Activated B cell treated with CpG ODN at 0.5 μM for 24 hours (primary cell): ENCODE measurements at places on chromosomes 2 and 18.

- DNase-seq: no peak
Measured at GRCh38 chr2:72112401-72112800, 35.3 kb downstream of the CYP26B1 start.

GRCh38 chr2:134232868-134233727 lies 20.8 kb upstream of the MGAT5 start:
- no peak for DNase-seq

GRCh38 chr2:151984424-151985083 lies 114.3 kb downstream of the CACNB4 start:
- DNase-seq: no peak

DNA sequence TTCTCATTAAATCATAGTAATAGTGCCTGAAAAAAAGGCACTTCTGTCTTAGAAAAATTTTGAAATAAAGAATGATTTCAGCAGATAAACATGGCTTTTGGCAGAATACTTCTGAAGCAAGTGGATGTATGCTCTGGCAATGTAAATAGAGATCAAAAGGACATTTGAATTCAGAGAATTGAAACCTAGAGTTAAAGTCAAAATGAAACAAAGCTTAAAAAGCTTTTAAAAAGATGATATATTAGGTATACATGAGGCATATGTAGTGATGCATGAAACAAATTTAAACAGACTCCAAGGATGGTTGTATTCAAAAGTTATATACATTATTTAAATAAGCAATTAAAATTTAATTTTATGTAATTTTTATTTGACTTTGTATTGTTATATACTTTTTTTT lies 1344.5 kb upstream of the TMEFF2 start:
- no peak for DNase-seq

DNA sequence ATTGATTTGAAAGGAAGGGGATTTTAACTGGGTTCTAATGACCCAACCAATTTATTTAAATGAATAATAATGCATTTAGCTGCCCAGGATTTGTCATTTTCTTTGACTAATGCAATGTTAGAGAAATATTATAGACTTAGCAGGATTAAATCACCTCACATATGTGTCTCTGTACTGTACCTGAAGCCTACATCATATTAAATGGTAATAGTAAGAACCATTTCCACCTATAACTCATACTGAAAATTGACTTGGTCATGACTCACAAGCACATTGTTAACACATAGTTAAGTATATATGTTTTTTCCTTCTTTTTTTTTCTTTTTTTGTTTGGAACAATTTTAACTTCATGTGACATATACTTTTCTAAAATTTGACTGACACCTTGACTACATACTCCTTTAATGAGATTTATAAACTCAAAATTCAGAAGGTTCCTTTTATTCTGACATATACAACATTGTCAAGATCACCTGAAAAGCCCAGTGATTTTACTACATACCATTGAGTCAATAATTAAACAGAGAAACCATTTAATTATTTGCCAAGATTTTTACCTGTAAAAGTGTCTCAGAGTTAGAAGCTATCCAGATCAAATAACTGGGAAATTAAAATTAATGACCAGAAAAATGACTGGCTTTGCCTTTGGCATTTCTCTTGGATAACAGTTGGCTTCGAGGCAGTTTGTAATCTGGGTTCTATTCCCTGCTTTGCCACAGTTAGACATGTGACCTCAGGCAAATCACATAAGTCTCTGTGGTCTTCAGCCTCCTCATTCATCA lies 58.8 kb upstream of the CDC42EP3 start:
- no peak for DNase-seq

GRCh38 chr2:230984393-230985220 lies 11.3 kb upstream of the SPATA3 start:
- no peak for DNase-seq

DNA sequence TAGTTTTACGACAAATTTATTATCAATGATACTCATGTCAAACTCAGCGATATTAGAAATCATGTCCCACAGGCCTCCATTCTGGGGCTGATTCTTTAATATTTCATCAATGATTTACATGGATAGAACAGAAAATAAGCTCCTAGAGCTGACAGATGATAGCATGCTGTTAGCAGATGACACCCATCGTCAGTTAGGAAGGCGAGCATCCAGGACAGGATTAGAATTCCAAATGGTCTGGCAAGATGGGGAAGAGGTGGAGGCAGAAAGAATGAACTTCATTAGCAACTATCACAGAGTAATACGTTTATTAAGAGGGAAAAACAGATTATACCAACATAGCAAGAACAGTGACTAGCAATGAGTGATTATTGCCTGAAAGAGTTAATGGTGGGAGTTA lies 46.2 kb upstream of the ACVR1 start:
- no peak for DNase-seq

DNA sequence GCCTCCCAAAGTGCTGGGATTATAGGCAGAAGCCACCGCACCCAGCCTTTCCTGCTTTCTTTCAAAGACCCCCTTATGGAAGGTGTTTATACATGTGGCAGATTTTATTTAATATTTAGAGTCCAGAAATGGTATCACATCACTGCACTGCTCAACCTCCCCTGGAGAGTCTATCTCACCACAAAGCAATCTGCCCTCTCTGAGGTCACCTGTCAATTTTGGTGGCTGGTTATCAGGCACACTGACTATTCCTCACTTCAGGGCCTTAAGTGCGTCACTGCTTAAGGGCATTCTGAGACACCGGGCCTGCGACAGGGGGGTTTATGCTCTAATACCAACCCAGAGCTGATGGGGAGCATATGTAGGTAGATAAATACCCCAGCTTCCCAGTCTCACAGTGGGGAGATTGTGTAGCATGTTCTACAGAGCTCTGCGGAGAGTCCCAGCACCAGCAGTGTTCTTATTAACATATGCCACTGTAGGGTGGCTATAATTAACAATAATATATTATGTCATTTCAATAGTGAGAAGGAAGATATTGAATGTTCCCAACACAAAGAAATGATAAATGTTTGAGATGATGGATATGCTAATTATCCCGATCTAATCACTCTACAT lies 42.7 kb upstream of the ZDBF2 start:
- no peak for DNase-seq

DNA sequence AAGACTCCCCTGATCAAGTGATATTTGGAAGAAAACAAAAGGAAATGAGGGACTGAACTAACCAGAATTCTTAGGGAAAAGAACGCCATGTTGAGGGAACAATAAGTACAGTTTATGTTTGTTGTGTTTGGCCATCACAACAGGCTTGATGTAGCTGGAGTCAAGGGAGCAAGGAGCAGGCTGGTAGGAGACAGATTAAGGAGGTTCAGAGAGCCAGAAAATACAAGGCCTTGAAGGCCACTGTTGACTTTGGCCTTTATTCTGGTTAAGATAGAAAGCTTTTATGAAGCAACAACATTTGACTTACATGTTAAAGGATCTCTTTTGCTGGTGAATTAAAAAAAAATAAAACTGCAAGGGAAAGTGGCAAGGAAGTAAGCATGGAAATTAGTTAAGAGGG lies 754.1 kb upstream of the SLC8A1 start:
- DNase-seq: no peak

- peak; percentile 52 for DNase-seq
Measured at GRCh38 chr2:11753452-11753885, 7.0 kb downstream of the LPIN1 start.

GRCh38 chr2:209719034-209719433 lies 52.6 kb upstream of the UNC80 start:
- no peak for DNase-seq

GRCh38 chr2:232795920-232796319 lies 19.6 kb upstream of the KCNJ13 start:
- no peak for DNase-seq

- no peak for DNase-seq
Measured at GRCh38 chr2:219713110-219713509, 85.7 kb downstream of the SLC4A3 start.

- DNase-seq: no peak
Measured at GRCh38 chr18:50687491-50687890, 127.6 kb downstream of the MAPK4 start.

GRCh38 chr2:45237850-45238542 lies 228.7 kb upstream of the SIX2 start:
- no peak for DNase-seq

GRCh38 chr2:159455330-159455918 lies 160.9 kb downstream of the BAZ2B start:
- DNase-seq: no peak

GRCh38 chr2:162257425-162257824 lies 14.2 kb upstream of the FAP start:
- no peak for DNase-seq

DNA sequence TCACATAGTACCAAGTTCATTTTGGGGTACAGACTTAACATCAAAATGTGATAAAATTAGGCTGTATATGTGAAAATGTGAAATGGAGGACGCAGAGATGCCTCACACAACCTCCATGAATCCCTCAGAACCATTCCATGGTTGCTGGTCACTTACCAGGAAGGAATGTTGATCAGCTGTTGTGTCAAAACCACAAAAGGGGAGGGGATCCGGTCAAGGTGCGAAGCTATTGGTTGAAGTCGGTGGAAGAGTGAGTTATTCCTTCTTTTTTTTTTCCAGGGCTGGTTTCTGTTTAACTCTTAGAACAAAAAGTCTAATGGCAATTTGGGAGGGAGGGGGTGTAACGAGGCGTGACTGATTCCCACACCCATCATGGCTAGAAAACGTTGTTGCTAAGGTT lies 32.3 kb upstream of the REG3A start:
- DNase-seq: no peak

DNA sequence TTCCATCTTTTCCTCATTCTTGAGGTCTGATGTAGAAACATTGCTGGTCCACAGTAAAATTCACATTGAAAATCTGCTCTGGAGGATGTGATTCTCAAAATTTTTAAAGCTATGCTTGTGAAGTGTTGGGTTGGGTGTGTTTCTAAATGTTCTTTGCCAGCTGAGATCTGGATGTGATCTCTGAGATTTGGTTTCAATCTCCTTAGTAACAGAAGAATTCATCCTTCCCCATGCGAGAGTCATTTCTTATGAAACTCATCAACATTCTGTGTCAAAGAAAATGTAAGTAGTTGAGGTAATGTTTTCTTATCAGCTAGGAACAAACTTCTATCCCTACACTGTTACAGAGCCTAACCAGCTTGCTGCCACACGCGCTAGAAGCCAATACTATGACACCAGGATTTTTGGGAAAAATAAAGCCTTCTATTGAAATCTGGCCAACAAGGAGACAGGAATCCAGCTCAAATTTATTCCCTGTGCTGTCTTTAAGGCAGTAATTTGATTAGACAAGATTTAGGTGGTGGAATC lies 134.9 kb downstream of the PTH2R start:
- DNase-seq: no peak

DNA sequence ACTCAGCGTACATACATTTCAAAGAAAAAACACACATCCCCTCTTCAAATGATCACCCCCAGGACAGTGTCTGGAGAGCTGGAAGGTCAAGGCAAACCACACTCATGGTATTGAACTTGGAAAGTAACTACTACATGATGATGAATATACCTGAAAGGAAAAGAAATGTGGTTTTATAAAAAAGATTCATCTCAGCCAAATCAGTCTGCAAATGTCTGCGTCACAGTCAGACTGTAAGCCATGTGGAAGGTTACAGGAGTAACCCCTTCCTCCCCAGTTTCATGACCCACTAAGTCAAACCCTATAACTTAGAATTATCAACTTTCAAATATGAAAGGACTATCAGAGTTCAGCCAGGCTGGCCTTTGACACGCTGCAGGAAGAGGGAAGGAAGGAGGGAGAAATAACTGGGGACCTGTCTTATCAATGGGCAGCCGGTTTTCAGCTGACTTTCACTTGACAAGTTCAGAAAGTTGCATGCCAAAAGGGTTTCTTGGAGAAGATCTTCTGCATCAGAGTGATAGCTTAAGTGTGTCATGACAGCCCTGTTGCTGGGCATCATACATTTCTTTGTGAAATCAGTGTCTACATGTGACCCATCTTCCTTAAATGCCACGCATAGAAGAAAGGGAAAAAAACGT lies 7.0 kb upstream of the BMP10 start:
- DNase-seq: no peak

- DNase-seq: no peak
Measured at GRCh38 chr2:19632403-19632991, 269.3 kb downstream of the TTC32 start.

DNA sequence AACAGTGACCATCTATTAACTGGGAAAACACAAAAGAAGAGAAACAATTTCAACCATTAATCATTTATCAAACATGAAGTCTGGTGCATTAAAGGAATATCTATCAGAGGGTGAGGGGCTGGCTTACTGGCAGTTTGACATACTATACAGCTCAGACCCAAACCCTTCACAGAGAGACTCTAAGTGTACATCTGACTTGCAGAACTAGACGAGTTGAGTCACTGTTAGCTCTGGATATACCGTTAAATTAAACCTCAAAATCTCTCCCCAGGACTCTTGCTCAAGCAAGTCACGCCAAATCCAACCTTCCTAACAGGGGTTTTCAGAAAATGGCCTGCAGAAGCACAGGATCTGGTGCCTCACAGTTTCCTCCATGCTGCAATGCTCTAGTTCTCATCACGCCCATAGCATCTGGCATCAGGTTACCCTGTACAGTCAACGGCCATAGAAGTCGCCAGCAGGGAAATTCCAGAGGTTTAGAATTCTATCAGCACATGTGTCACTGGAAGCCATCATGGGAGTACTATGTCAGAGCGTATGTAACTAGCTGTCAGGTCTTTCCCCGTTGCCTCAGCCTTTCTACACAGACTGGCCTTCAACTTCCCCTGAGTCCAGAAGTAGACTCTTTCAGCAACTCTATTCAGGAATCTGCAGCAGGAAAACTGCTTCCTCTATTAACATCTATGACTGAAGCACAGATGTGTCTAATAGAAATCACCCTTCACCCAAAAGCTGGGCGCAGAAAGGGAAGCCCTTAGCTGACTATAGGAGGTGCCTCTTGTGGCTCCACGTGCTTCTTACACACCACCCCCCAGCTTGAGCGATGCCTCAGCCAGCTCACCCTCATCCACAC lies 9.3 kb downstream of the TGOLN2 start:
- no peak for DNase-seq

- DNase-seq: no peak
Measured at GRCh38 chr2:180376066-180376465, 369.0 kb upstream of the CWC22 start.

DNA sequence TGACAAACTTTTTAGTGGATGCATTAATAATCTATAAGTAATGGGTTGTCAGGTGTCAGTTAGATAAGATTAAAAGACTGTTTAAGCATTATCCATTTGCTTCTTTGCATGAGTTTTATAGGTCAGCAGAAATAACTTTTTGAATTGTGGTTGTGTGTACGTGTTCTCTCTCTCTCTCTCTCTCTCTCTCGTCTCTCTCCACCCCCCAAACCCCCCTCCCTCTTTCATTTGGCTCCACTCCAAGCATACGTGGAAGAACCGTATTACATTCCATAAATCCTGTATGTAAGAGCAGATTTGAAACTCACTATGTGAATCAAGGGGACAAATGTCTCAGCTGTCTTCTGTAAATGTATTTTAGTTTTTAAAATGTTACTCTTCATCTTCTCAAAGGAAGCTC lies 120.2 kb downstream of the MEIS1 start:
- no peak for DNase-seq

GRCh38 chr18:72419914-72420313 lies 124.2 kb downstream of the CBLN2 start:
- DNase-seq: no peak

GRCh38 chr2:118750959-118751565 lies 96.4 kb downstream of the EN1 start:
- DNase-seq: no peak

GRCh38 chr2:182887753-182888415 lies 21.4 kb upstream of the FRZB start:
- no peak for DNase-seq
